ENCODE measurements at places on chromosomes 7 and 10. TPM values are rescaled to one million over a fixed set of nuclear protein-coding genes. Genes with fewer than 3 reads are reported as not detected.

- DNase-seq: no peak
These were observed 276.6 kb downstream of the LRMDA start for GRCh38 chr10:75708060-75708459.

GRCh38 chr10:124345521-124345920 is 73.2 kb downstream of the OAT start:
- no peak for DNase-seq

DNA sequence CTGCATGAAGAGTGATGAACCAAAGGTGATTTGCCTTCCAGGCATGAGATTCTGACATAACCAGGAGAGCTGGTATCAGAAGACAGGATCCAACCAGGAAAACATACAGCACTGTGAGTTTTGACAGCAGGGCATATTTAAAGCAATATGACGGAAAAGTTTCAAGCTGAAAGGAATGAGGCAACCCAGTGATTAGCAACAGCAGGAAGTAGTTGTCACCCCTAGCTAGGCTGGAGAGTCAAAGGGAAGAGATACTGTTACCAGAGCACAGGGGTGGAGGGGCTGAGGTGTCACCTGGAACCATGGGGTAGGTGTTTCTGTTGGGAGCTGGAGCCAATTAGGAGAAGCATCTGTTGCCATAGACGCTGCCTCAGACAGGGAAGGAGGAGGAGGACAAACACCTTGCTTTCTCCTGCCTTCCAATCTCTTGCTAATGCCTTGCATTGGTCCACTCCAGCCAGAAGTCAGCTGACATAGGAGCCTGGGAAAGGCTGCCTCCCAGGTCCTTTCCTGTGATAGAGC is 125.4 kb upstream of the SORCS3 start:
- no peak for DNase-seq

DNA sequence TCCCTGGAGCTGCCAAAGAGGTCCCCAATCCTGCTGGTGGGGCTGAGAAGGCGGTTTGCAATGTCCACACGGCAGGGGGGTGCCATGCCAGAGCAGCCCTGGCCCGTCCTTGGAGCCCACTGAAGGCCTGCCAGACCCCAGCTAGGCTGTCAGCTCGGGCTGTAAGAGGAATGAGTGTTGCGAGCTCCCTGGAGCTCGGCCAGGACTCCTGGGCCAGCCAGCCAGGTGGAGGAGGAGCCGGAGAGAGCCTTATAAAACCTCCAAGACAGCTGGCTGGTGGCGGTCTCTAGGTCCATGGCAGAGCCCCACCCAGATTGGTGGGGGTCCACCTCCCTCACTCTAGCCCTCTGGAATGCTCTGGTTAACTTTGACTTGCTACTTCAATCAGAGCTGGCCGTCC is 55.1 kb upstream of the CALN1 start:
- no peak for DNase-seq

DNA sequence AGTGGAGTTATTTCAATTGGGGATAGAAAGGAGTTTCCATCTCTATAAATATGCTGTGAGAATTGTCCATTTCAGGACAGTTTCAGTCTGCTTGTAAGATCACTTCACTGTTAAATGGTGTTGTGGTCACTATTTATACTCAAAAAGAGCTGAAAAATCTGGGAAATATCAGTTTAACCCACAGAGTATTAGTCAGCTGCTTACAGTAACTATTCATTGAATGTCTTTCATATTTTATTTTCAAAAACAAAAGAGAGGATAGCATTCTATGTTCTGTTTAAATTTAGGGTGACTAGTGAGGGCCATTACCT is 85.4 kb upstream of the PLXDC2 start:
- DNase-seq: no peak

- no peak for DNase-seq
These were observed 1.0 kb downstream of the SRGN start for GRCh38 chr10:69088801-69089501.

DNA sequence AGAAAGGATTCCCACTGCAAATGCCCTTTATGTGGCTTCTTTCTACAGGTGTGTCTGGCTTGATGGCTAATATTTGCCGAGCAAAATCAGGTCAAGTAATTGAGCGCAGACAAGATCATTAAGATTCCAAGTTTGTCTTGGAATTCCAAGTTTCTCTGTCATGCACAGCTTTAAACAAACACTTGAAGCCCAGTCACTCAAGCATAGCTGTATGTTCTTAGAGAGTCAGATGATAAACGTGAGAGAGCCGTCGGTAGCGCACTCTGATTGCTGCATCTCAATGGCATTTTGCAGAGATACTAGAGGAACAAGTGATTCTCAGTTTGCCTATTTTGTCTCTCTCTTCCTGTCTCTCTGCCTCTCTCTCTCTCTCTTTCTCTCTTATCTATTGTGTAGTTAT is 658 bp downstream of the DMBT1 start:
- DNase-seq: no peak

GRCh38 chr10:97596101-97597082 is 6.9 kb downstream of the C10orf62 start:
- DNase-seq: no peak

Gene GRID2IP
- 0.13 TPM for total RNA-seq

Gene LRRC27
- 15.7 TPM for total RNA-seq

Data from Panc1 (cell line).